ENCODE measurements at places on chromosomes 5 and 9.

DNA sequence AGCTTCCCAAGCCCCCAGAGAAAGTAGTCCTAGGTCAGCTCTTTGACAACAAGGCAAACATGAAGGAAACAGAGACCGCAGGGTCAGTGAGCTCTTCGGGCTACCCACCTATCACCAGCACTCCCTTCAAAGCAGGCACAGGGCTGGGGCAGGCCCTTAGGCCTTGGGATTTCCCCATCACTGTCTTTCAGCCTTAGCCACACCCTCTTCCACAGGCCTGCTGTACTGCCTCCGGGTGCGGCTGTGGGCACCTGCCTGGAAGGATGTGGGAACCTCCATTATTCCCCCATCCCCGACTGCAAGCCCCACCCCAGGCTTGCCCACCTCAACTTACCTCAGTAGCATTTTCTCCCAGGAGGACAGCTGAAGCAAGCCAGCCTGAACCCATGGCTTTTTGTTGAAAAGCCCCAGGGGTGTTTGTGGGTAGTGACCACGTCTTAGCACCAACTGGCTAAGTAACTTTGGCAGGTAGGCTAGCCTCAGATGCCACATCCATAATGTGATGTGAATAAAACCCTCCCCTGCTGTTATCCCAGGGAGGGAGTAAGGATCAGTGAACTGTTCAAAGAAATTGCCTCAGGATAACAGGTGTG lies 100.2 kb downstream of the PIK3R1 start:
- no peak for DNase-seq

DNA sequence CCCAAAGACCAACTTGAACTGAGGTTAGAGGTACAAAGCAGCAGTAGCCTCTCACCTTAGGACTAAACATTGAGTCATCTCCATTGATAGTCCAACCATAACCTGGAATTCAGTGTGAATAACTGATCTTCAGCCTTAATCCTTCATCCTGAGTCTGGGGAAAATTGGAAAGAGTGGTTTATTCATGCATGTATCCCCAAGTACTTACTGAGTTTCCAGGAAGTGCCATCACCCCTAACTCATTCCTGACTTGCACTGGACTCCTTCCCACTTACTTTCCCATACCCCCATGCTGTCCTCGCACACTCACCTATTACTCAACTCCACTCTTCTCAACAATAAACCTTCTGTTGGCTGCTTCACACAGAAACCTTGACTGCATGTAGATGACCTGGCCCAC lies 161.4 kb upstream of the ZNF462 start:
- no peak for DNase-seq

- no peak for DNase-seq
Measured at GRCh38 chr5:171913987-171914273, 92.5 kb downstream of the FBXW11 start.

DNA sequence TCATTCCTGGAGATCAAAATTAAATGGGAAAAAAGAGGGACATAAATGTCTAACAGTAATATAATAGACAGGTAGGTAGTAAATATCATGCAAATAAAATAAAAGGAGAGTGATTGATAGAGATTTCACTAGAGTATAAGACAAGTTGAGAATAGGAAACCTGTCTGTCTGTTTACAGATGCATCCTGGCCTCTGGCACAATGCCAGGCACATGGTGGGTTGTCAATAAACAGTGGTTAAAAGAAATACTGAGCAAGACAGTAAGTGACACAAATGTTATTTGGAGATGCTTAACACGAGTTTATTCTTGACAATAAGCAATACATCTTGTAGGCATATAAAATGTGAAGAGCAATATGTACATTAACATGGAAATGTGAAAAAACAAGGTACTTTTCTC lies 33.3 kb downstream of the RICTOR start:
- no peak for DNase-seq

GRCh38 chr5:15703901-15704300 lies 203.9 kb downstream of the FBXL7 start:
- DNase-seq: no peak

DNA sequence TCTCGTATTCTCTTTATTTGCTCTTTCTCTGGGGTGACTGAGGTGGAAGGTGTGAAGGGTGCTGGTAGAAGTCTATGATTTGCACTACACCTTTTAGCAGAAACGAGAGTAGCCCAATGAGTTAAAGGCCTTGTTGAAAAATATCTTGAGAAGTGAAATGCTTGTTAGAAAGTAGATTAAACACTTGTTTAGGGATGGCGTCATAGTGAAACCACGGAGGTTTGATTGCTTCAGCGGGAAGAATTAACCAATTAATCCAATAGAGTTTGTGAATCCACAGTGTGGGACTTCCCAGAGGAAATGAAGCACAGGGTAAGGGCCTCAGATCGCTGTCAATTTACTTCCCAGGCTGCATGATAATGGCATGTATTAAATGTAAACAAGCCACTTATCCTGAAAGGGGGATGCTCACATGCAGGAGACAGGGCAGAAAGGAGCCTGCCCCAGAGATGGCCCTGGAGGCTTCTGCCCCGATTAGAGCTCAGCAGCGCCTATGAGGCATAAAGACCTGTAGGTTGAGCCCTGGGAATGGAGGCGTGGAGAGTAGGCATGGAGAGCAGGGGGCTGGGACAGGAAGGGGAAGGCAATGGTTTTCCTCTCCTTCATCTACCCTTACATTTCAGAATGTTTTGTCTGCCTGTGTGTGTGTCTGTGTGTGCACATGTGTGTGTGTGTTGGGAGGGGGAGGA lies 1.5 kb downstream of the FAM170A start:
- DNase-seq: no peak

DNA sequence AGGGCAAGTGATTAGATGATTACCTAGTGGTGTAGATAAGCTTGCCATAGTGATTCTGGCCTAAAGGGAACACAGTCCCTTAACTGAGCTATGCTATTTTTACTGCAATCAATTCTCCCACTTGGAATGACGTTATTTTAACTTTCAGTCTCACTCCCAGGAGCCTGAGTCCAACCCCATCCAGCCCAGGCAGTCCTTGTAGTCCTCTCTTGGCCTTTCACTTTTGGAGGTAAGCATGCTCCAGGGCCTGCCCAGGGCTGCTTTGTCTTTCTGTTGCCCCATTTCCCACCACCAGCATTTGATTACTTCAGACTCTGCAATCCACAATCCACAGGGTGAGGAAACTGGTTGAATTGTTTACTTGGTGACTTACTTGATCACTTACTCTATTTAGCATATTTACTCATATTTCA lies 233.0 kb downstream of the CD180 start:
- no peak for DNase-seq

DNA sequence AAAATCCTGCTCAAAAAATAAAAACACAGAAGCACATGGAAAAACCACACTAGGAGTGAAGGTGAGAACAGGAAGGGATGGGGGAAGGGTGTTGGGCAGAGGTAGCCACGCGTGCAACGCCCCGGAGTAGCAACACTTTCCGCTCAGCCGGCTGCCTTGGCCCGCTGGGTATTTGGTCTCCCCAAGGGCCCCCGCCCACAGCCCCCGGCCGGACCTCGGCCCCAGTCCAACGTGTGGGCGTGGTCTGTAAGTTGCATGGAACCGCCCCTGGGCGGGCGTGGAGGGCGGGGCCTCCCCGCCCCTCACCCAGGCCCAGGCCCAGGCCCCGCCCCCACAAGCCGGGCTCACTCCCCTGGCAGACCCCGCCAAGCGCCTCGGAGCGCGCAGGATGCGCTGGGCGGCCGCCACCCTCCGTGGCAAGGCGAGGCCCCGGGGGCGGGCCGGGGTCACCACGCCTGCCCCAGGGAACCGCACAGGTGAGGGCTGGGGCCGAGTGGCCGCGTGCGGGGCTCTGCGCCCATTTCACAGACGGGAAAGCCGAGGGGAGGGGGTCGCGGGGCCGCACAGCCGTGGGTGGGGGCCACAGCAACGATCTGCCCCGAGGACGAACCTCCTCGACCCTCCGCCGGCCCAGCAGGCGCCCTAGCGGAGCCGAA lies at the start of gene SUSD3:
Gene SUSD3 (plus strand): TSS at position 347 of the 656 bp plus-strand sequence. CDS start 42 bp downstream, at position 389.
- DNase-seq: peak; percentile 51

GRCh38 chr9:131216806-131217205 lies 59.5 kb downstream of the FAM78A start:
- no peak for DNase-seq

DNA sequence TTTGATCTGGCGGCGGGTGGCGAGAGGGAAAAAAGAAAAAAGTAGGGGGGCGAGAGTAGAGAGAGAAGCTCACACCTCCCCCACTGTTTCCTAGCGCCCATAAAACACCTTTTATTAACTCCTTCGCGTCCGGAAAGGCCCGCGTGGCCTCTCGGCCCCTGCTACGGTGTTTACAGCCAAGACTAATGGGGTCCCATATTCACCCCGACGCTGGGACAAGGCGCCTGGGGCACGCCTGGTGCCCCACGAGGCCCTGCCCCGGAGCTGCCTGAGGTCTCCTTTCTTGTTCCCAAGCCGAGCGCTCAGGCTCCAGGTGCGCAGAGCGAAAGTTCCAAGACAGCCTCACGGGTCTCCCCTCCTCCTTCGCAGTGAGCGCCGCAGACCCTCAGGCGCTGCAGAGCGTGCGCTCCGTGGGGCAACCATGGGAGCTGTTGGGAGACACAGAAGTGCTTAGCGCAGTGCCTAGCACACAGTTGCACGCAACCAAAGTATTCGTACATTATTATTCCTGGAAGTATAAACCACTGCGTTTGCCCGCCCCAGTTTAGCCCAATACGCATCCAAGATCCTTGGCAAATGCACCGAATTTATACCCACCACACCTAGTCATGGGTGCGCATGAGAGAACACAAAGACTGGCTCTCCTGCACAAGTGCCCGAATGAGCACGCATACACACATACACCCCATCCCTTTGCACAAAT lies 4.3 kb downstream of the HAND1 start:
- no peak for DNase-seq

DNA sequence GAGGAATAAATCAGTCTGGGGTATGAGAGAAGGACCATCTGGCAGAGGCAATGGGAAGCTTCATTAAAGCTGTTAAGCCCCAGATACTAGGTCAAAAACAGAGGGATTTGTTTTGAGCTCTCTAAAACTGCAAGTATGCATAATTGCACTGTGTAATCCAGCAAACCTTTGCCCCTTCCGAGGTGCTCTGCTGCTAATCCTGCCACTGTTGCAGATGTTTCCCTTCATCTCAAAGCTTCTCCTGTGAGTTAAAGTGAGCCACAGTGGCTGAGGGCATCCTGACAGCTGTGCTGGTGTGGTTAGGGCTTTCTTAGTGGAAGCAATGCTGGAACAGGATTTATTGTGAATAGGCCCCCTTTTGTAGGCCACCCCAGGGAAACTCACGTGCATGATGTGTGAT lies 160.3 kb upstream of the TRPC7 start:
- DNase-seq: no peak

GRCh38 chr5:138951091-138951985 lies 76.2 kb upstream of the LRRTM2 start:
- DNase-seq: no peak

GRCh38 chr9:134494905-134495304 lies 146.7 kb upstream of the COL5A1 start:
- DNase-seq: no peak

DNA sequence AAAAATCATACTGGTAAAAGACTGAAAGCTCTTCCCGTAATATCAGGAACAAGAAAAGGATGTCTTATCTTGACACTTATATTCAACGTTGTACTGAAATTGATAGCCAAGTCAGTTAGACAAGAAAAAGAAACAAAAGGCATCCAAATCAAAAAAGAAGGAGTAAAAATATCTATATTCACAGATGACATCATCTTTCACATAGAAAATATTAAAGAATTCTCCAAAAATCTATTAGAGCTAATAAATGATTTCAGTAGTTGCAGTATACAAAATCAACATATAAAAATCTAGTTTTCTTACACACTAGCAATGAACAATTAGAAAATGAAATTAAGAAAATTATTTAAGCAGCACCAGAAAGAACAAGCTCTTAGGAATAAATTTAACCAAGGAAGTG lies 24.3 kb downstream of the SPDL1 start:
- DNase-seq: no peak

DNA sequence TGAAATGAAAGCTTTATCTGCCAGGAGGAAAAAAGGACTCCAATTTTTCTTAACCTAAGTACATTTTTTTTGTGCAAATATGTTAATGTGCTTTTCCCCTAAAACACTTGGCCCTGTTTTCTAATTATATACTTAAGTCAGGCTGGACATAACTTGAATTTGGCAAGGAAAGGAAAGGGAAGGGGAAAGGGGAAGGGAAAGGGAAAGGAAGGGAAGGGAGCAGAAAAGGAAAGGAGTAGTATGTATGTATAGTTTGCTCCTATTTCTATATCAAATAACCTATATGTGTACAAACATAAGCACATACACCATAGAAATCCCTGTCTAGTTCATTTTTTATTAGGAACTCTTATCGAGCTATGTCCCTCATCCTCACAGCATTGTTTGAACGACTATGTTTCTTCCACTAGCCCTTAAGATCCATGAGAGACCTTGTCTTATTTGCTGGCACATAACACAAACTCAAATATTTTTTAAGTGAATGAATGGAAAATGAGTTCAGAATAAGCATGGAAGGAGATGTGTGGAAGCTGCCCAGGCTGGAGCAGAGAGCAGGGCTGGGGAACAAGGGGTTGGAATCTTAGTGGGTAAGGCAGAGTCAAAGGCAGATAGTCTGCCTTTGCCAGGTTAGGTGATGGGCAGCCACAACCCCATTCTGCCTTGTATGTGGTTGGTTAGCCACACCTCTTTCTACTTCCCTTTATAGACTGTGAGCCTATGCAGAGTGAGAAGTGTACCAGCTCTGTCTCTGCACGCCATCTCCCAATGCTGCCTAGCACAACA lies 70.0 kb downstream of the KLHL3 start:
- no peak for DNase-seq

GRCh38 chr9:126411225-126411947 lies 84.8 kb downstream of the MVB12B start:
- DNase-seq: no peak

DNA sequence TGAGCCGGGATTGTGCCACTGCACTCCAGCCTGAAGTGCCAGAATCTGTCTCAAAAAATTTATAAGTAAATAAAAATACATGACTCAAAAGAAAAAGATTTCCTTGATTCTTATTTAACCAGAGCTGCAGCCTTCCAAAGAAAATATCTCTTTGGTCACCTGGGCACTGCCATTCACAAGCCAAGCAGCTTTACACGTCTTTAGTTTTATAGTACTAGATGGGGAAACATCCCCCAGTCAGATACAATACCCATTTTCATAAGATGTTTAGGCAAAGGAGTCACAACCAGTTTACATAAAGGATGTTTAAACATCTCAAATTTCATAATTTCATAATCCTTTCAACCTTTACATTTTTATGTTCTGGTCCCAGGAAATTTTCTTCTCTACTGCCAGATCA lies 13.7 kb upstream of the OXCT1 start:
- DNase-seq: no peak

- no peak for DNase-seq
Measured at GRCh38 chr5:15691521-15691920, 191.5 kb downstream of the FBXL7 start.

- no peak for DNase-seq
Measured at GRCh38 chr5:142168365-142168764, 59.8 kb downstream of the NDFIP1 start.

- DNase-seq: no peak
Measured at GRCh38 chr9:92266486-92266885, 27.0 kb downstream of the IARS1 start.

- DNase-seq: peak; percentile 33
Measured at GRCh38 chr5:142246258-142246657, 78.6 kb downstream of the SPRY4 start.
